Stimulated activated CD8-positive, alpha-beta memory T cell treated with anti-CD3 and anti-CD28 coated beads, Interleukin-2, amount 100 ng/mL, for 48 hours (primary cell): ENCODE measurements at places on chromosomes 11 and 22.

- DNase-seq: no peak
Measured at GRCh38 chr22:20890975-20891374, 26.2 kb upstream of the CRKL start.

- DNase-seq: no peak
Measured at GRCh38 chr11:78946945-78947902, 372.6 kb upstream of the NARS2 start.

GRCh38 chr22:31876156-31876920 is 68.0 kb upstream of the YWHAH start:
- DNase-seq: no peak

GRCh38 chr11:64251753-64252002 is 348 bp downstream of the PLCB3 start:
- no peak for DNase-seq

GRCh38 chr11:28536504-28537267 is 428.5 kb downstream of the METTL15 start:
- DNase-seq: no peak

DNA sequence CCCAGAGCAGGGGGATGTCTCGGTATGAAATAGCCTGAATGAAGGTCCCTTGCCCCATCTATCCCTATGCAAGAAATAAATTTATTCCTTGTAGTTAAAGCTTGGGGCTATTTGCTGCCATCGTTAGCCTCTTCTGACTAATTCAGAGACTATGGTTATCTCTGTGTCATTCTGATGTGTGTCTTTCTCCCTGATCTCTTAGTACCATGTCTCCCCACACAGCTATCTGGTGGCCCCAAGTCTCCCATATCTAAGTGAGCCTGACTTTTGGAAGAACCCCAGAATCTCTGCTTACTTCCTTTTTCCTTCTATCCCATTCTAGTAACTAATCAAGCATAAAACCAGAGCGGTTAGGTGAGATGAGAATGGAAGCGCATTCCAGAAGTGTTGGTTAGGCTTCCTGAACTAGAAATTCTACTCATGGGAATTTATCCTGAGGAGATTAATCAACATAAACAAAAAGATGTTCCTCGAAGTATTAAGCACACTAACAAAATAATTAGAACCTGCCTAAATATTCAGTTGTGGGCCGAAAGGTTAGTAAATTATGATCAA is 71.4 kb upstream of the BMAL1 start:
- DNase-seq: no peak

DNA sequence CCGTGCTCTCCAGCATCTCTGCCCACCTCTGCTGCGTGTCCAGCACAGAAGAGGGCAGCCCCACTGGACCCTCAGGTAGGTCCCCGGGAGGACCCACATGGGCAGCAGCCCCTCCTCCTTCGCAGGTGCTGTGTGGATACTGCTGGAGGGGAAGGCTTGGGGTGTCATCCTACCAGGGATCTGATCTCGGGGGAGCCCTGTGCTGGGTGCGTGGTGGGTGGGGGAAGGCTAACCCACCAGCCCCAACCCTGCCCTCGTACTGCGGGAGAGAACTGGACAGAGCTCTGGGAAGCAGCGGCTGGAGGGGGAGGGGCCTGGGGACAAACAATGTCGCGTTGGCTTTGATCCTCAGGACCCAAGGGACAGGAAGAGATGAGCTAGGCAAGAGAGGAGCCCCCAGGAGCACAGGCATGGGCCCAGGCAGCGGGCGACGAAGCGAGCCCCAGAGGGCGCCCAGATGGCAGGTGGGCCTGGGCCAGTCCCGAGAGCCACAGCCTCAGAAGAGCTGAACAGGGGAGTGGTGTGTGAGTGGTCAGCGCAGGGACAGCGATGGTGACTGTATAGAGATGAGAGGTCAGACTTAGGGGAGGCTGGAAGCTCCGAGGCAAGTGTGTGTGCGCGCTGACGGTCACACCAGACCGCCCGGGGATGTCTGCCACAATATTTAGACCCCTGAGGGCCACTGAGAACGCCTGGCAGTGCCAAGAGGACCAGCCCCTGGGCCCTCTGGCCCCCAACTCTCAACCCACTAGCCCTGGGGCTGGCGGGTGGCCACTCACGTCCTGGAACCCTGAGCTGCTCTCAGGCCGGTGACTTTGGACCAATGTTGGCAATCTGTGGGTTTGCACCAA is 1.4 kb upstream of the PIM3 start:
- no peak for DNase-seq

GRCh38 chr11:94727819-94728218 is 40.3 kb upstream of the AMOTL1 start:
- no peak for DNase-seq
